ENCODE measurements at places on chromosomes 2 and 18. TPM values are rescaled to one million over a fixed set of nuclear protein-coding genes. Genes with fewer than 3 reads are reported as not detected.

DNA sequence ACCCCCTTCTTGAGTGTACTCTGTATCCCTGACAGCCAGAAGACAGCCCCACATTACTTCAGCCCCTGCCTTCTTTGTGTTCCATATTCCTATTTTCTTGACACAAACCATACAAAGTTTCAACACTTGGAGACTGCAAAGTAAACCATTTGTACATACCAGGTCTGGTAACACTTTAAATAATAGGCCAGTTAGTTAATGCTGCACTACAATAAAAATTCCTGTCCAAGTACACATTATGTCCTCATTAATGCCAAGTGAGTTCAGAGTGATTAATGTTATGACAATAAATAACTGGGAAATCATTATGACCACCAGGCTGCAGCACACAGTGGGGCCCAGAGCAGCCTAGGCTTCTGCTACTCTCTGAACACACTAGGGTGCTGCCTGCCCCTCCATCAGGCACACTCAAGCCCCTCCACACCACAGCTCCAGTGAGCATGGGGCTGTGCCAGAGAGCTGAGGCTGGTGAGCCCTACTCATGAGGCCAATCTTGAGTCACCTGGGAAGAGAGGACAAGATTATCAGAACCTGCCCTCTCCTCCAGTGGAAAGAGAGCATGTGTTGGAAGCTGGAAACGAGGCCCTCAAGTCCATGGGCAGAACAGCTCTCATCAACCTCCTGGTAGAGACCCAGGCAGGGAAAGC lies 138.7 kb downstream of the TTC32 start:
- H3K4me1 ChIP-seq, result no peaks in the 10 kb centered on the region
- H3K27me3 ChIP-seq, result no peaks in the 10 kb centered on the region
- no peaks in the 10 kb centered on the region for H3K36me3 ChIP-seq
- DNase-seq, result no peak
- H3K4me3 ChIP-seq, result no peak overlapping the region
- no peak overlapping the region for H3K27ac ChIP-seq

DNA sequence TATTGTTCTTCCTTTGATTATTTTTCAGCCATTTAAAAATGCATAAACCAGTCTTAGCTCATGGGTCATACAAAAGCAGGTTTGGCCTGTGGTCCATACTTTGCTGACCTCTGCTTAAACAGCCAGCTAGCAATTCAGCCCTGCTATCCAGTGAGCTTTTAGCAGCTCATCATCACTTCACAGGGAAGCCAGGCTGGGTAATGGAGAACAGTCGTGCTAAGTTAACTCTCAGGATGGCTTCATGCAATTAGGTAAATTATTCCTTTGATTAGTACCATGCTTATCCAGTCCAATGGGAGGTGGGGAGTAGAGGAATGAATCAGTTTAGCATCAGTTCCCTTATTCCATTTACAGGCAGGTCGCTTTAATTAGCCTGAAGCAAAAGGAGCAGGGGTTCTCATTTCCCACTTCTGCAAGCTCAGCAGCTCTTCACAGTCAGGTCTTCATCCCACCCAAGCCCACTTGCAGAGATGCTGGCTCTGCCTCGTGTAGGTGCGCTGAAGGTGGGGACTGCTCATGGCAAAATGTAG lies 109.8 kb upstream of the ALPP start:
- H3K36me3 ChIP-seq, result peaks cover 10% of the 10 kb centered on the region
- DNase-seq, result no peak
- H3K27me3 ChIP-seq, result no peaks in the 10 kb centered on the region

GRCh38 chr2:27502142-27502541 lies 5.5 kb downstream of the GCKR start:
- H3K27ac ChIP-seq, result no peak overlapping the region
- H3K36me3 ChIP-seq, result no peaks in the 10 kb centered on the region
- H3K4me1 ChIP-seq, result no peaks in the 10 kb centered on the region
- no peak for DNase-seq
- H3K4me3 ChIP-seq, result no peak overlapping the region

- no peak overlapping the region for H3K4me3 ChIP-seq
- H3K4me1 ChIP-seq, result no peaks in the 10 kb centered on the region
- H3K36me3 ChIP-seq, result no peaks in the 10 kb centered on the region
- H3K27ac ChIP-seq, result no peak overlapping the region
- no peak for DNase-seq
- H3K27me3 ChIP-seq, result no peaks in the 10 kb centered on the region
Observed at GRCh38 chr18:57561261-57561660, 25.2 kb downstream of the FECH start.

DNA sequence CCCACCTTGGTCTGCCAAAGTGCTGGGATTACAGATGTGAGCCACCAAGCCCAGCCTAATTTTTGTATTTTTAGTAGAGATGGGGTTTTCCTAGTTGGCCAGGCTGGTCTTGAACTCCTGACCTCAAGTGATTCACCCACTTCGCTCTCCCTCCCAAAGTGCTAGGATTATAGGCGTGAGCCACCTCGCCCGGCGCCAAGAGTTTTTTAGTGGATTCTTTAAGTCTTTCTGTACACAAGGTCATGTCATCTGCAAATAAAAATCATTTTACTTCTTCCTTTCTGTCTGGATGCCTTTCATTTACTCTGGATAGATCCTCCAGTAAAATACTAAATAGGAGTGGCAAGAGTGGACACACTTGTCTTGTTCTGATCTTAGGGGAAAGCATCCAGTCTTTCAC lies 61.7 kb downstream of the KCMF1 start:
- H3K36me3 ChIP-seq, result no peaks in the 10 kb centered on the region
- no peaks in the 10 kb centered on the region for H3K27me3 ChIP-seq
- DNase-seq, result no peak

The UBXN2A gene
- 6.2 TPM for total RNA-seq

- no peaks in the 10 kb centered on the region for H3K36me3 ChIP-seq
- H3K27me3 ChIP-seq, result no peaks in the 10 kb centered on the region
- H3K4me3 ChIP-seq, result no peak overlapping the region
- no peak for DNase-seq
Observed at GRCh38 chr2:43939695-43940256, 56.0 kb downstream of the LRPPRC start.

DNA sequence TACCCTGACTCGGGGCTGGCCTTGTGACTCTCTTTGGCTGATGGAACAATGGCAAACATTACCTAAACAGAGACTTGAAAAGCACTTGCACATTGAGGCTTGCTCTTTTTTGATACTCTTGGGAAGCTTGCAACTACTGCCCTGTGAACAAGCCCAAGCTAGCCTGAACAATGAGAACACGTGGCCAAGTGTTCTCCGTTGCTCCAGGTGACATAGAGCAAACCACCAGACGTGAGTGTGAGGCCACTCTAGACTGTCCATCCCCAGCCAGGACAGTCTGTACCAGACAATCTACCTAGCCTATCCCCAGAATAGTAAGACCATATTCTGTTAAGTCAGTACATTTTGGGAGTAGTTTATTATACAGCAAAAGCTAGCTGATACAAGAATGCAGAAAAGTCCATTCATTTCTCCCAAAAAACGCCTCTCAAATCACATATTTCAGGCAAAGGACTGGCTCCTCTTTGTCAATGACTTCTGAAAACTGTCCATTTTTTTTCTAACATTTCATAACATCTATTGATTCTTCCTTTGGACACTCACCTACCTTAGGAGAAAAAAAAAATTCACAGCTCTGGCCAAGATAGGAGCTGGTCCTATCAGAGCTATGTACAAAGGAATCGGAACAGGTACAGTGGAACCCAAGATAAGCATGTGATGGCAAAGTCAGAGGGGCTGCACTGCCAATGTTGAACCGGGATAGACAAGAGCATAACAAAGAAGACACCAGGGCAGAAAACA lies 142.1 kb upstream of the PKDCC start:
- H3K36me3 ChIP-seq, result no peaks in the 10 kb centered on the region
- no peak overlapping the region for H3K4me3 ChIP-seq
- no peaks in the 10 kb centered on the region for H3K4me1 ChIP-seq
- H3K27ac ChIP-seq, result no peak overlapping the region
- H3K27me3 ChIP-seq, result no peaks in the 10 kb centered on the region
- peak; percentile 18 for DNase-seq

GRCh38 chr2:125405816-125406215 lies 1250.1 kb upstream of the GYPC start:
- H3K27ac ChIP-seq, result no peak overlapping the region
- H3K4me1 ChIP-seq, result no peaks in the 10 kb centered on the region
- no peak overlapping the region for H3K4me3 ChIP-seq
- no peaks in the 10 kb centered on the region for H3K27me3 ChIP-seq

The FAM117B gene
- total RNA-seq, result 10.5 TPM

The MEP1B gene
- total RNA-seq, result not detected

The FBXO41 gene
- total RNA-seq, result 7.5 TPM

GRCh38 chr2:166373105-166373504 lies 2.6 kb downstream of the SCN9A start:
- H3K4me1 ChIP-seq, result peaks cover 10% of the 10 kb centered on the region
- no peak overlapping the region for H3K27ac ChIP-seq
- no peaks in the 10 kb centered on the region for H3K36me3 ChIP-seq
- no peak overlapping the region for H3K4me3 ChIP-seq
- H3K27me3 ChIP-seq, result peaks cover 6% of the 10 kb centered on the region
- no peak for DNase-seq

DNA sequence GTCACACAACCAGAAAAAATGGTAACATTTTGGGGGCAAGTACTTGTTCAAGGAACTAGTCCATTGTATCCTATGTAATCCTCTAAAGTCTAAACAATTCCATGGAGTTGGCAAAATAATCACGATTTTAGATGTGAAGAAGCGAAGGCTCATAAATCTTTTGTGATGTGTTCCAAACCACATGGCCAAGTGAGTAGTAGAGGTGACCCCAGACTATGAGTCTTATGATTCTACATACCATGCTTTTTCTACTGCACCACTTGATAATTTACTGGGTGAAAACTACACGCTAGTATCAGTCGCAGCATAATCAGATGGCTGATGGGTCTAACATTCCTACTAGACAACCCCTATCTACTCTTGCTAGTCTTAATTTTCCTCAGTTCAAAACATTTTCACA lies 371.4 kb downstream of the OSR1 start:
- peaks cover 18% of the 10 kb centered on the region for H3K4me1 ChIP-seq
- no peaks in the 10 kb centered on the region for H3K36me3 ChIP-seq
- no peaks in the 10 kb centered on the region for H3K27me3 ChIP-seq
- no peak overlapping the region for H3K4me3 ChIP-seq

The ITGB6 gene
- total RNA-seq, result not detected

The CHRNG gene
- total RNA-seq, result not detected

DNA sequence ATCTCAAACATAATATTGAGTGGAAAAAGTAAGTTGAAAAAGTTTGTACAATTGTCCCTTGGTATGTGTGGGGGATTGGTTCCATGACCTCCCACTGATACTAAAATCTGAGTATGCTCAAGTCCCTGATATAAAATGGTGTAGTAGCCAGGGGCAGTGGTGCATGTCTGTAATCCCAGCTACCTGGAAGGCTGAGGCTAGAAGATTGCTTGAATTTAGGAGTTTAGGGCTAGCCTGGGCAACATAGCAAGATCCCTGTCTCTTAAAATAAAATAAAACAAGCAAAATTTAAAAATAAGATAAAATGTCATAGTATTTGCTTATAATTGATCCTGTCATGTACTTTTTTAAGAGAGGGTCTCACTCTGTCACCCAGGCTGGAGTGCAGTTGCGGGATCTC lies 122.0 kb downstream of the PTRHD1 start:
- H3K27ac ChIP-seq, result no peak overlapping the region
- no peak for DNase-seq
- H3K36me3 ChIP-seq, result peaks cover 3% of the 10 kb centered on the region
- no peaks in the 10 kb centered on the region for H3K4me1 ChIP-seq
- no peak overlapping the region for H3K4me3 ChIP-seq
- no peaks in the 10 kb centered on the region for H3K27me3 ChIP-seq

- no peaks in the 10 kb centered on the region for H3K27me3 ChIP-seq
- H3K4me3 ChIP-seq, result no peak overlapping the region
- no peaks in the 10 kb centered on the region for H3K4me1 ChIP-seq
- H3K27ac ChIP-seq, result no peak overlapping the region
- H3K36me3 ChIP-seq, result no peaks in the 10 kb centered on the region
Observed at GRCh38 chr2:188600536-188601210, 309.0 kb downstream of the GULP1 start.

The EMILIN1 gene
- total RNA-seq, result 140 TPM

The SULT1C4 gene
- 2.4 TPM for total RNA-seq

DNA sequence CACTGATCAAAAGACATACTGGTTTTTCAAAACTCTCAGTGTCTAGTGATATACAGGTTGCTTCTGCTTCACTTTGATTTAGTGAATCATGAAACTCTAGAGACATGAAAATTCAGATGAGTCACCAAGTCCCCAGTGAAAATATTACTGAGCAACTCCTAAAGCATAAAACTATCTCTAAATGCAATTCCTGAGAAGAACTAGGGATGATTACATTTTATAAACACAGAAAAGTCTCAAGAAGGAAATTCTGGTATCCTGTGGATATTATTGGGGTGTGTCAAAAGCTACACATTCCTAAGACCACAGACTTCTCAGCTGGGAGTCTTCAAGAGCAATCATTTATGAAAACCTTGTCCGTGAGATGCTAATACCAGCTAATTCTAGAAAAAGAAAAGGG lies 9.7 kb downstream of the LRRTM4 start:
- H3K27ac ChIP-seq, result no peak overlapping the region
- H3K27me3 ChIP-seq, result no peaks in the 10 kb centered on the region
- DNase-seq, result no peak
- H3K36me3 ChIP-seq, result no peaks in the 10 kb centered on the region
- H3K4me3 ChIP-seq, result no peak overlapping the region
- H3K4me1 ChIP-seq, result no peaks in the 10 kb centered on the region

DNA sequence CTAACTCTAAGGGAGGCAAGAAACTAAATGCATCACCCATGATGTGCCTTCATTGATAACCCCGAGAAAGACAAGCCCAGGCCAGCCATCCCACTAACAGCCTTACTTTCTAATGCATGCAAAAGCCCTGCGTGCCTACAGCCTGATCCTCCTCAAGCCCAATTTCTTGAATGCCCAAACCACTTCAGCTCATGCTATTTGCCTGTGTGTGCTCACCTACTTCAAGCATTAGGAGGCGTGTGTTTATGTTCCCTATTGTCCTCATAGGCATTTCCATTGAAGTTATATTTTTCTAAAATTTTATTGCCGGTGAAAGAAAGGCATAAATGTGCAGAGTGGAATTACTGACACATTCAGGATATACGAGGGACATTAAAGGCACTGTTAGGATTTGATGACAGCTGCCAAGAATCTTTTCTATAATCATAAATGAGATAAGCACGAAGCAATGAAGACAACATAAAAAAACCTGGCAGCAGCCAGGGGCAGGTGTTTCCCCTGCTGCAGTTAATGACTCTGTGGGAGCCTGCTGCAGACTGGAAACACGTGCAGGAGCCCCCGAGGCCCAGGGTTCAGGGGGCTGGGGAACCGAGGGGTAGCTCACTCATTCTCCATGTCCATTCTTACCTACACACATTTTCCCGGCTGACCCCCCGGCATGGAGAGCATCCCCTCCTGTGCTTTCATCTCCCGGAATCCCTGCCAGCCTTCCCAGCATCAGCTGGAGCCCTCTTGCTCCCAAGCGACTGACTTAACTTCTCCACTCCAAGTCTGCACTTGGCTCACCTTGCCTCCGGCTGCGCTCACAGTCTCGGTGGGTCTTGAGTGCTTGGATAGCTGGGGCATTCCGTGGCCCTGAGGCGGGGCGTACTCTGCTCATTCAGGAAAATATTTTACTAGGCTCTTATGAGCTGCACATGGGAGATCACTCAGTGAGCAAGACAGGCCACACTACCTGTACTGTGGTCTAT lies 292.3 kb upstream of the SIX2 start:
- H3K36me3 ChIP-seq, result no peaks in the 10 kb centered on the region
- no peak overlapping the region for H3K27ac ChIP-seq
- DNase-seq, result no peak
- H3K4me3 ChIP-seq, result no peak overlapping the region
- no peaks in the 10 kb centered on the region for H3K27me3 ChIP-seq

The AGXT gene
- 0.17 TPM for total RNA-seq

- no peak overlapping the region for H3K4me3 ChIP-seq
- no peak for DNase-seq
- H3K4me1 ChIP-seq, result peaks cover 3% of the 10 kb centered on the region
- no peak overlapping the region for H3K27ac ChIP-seq
- H3K36me3 ChIP-seq, result no peaks in the 10 kb centered on the region
Observed at GRCh38 chr2:71877636-71878035, 270.0 kb downstream of the CYP26B1 start.
